NCI-H460 (cell line): ENCODE measurements at places on chromosomes 4 and X. TPM values are rescaled to one million over a fixed set of nuclear protein-coding genes. Genes with fewer than 3 reads are reported as not detected.

RNF150 gene
- 0.35 and 0.40 TPM in 2 replicates for total RNA-seq

SMIM14 gene
- total RNA-seq: 28.3 and 40.1 TPM in 2 replicates

CLDN22 gene
- not detected in 2 replicates for total RNA-seq

FRMPD3 gene
- not detected in 2 replicates for total RNA-seq

ARMCX1 gene
- total RNA-seq: 0.05 TPM in 1 of 2 replicates, not detected in the other

KLHL13 gene
- total RNA-seq: 2.7 and 5.3 TPM in 2 replicates

H2BW1 gene
- not detected in 2 replicates for total RNA-seq

PIN4 gene
- 45.1 and 50.8 TPM in 2 replicates for total RNA-seq

DNA sequence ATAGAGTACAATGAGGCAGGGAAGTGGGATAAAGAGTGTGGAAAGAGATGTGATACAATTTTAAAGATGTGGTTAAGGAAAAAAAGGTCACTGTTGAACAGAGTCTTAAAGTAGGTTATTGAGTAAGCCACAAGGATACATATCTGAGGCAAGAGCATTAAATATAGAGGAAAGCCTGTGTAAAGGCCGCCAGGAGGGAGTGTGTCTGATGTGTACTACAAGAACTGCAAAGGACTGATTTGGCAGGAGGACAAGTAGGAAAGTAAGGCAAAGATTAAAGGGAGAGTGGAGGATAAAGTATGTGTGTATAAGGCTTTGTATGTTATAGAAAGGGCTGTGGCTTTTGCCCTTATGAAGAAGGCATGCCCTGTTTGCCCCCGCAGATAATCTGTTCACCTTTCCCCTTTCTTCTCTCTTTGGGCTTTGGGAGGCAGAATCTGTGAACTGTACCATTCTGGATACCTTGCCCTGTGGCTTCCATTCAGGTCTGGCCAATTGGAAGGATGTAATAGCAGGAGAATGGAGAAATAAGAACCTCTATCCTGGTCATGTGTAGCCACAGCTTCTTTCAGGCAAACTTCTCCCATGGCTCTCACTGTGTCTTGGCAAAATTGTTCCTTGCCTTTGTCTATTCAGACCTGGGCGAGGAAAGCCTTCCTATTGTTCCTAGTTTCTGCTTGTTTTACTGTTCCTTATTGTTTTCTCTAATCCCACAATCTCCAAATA lies 68.9 kb upstream of the FAM47B start:
- DNase-seq: no peak

- no peak for DNase-seq
Measured at GRCh38 chr4:128917781-128918180, 108.3 kb downstream of the JADE1 start.

DNA sequence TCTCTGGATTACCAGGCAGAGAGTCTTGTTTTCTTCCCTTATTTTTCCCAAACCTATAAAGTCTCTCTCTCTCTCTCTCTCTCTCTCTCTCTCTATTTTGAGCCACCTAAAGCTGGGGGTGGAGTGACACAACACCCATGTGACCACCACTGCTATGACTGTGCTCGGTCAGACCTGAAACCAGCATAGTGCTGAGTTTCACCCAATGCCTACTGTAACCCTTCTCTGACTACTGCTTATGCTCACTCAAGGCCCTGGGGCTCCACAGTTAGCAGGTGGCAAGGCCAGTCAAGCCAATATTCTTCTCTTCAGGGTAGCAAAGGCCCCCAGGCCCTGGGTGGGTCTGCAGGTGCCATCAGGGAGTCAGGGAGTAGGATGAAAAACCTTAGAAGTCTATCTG lies 114.7 kb upstream of the ARMCX2 start:
- DNase-seq: no peak

DNA sequence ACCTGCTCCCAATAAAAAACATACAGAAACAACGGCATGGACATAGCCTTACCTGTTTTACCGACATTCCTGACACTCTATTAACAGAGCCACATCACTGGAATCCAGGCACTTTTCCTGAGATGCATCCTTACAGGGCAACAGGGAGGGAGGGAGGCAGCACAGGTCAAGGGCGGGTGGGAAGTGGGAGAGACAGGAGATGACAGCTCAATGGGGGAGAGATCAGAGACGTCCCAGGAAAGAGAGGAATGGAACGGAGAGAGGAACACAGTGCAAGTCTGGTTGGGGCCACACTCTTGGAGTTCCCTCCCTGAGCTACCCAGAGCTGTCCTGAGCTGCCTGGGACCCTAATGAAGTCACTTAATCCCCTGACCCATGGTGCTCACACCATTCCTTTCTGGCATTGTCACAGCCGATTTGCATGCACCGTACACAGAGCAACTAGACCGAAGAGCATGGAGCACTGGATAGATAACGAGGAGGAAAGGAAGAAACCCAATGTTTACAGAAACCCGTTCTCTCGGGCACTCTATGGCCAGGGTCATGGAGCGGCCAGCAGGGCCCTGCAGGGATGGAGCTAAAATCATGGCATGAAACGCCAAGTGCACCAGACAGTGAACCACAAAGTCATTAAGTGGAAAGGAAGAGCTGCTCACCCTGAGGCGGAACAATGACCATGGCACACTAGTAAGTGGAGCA lies 93.1 kb downstream of the NSUN7 start:
- DNase-seq: no peak

DNA sequence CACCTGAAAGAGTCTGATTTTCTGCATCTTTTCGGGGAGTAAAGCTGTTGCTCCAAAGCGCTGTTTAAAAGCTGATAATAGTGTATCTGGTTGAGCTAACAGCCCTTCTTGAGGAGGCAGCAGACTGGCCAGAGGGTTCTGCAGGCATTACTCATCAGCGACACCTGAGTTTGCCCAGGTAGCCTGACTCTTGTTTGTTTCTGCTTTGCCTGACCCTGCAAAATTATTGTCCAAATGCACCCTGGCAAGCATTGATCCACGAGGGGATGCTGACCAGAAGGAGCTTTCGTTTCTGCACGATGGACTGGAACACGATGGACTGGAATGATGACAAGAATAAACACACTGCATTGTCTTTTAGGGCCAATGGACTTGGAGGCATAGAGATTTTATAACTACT lies 6.2 kb downstream of the CD99 start:
- DNase-seq: no peak

- no peak for DNase-seq
Measured at GRCh38 chr4:146398896-146399445, 122.8 kb downstream of the SLC10A7 start.

DNA sequence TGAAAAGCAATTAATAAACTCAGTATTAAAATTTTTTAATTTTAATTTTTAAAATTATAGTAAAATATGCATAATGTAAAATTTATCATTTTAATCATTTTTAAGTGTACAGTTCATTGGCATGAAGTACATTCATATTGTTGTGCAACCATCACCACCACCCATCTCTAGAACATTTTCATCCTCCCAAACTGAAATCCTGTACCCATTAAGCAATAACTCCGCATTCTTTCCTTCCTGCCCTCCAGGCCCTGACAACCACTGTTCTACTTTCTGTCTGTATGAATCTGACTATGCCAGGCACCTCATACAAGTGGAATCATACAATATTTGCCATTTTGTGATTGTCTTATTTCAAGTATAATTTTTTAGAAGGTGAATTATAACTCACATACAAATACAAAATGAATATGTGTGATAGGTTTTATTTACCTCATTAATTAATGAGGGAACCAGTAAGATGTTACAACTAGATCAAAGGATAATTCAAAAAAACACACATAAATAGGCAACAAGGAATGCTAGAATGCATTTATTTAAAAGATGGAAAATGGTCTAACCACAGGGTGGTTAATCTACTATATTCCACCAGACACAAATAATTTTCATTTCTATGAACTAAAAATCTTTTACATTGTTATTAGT lies 13.1 kb upstream of the AFF1 start:
- DNase-seq: no peak

GRCh38 chr4:163467082-163467770 lies 6.3 kb downstream of the TKTL2 start:
- no peak for DNase-seq

- no peak for DNase-seq
Measured at GRCh38 chr4:140874056-140874455, 117.9 kb upstream of the TBC1D9 start.

GRCh38 chr4:38623260-38623659 lies 40.7 kb upstream of the KLF3 start:
- no peak for DNase-seq

- DNase-seq: no peak
Measured at GRCh38 chr4:52993771-52994170, 131.7 kb downstream of the RASL11B start.

DNA sequence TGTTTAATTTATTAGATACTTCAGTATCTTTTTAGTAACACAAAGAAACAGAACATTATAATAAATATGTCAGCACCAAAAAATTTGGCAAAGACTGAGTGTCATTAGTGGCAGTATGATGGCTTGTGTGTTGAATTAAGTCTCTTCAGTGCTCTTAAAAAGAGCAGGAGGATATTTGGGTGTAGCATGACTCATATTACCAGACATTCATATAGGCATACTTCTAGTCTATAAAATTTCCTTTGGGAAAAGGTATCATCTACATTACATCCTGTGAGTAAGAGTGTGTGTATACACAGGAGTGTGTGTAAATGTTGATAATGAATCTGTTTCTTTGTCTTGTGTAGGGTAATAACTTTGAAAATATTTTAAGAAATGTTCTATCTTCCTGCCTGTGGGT lies 135.7 kb downstream of the CNKSR2 start:
- no peak for DNase-seq

DNA sequence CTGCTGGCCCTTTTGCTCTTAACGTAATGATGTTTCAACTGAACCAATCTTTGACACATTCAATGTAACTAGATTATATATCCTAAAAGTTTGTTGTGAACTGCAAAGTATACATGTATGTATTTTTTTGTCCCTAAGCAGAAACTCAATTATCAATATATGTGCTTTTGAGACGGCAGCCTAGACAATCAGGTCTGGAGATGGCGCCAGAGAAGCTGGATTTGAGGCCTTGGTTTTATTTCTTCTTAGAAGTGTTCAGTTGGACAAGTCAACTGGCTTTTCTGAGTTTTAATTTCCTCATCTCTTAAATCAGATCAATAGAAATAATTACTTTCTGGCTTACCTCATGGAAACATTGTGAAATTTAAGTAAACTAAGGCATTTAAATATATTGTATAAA lies 62.5 kb downstream of the DCAF8L1 start:
- DNase-seq: no peak

GRCh38 chr4:163731071-163731470 lies 236.6 kb downstream of the TMA16 start:
- DNase-seq: no peak

DNA sequence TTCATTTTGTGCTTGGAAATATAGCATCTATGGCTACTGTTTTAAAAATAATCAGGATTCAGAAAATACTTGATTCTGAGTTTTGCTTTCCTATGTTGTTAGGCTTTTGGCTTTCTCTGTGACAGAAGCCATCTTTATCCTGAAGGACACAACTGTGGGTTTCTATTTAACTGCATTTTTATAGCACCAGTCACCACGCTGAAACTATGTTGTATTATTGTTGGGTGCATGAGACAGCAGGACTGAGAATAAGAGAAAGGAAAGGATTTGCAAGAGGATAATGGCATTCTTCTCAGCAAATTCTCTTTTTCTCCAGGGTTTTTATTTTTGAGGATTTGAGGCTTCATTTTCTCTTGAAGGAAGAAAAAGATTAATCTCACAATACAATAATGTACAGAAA lies 10.1 kb upstream of the NEUROG2 start:
- no peak for DNase-seq

DNA sequence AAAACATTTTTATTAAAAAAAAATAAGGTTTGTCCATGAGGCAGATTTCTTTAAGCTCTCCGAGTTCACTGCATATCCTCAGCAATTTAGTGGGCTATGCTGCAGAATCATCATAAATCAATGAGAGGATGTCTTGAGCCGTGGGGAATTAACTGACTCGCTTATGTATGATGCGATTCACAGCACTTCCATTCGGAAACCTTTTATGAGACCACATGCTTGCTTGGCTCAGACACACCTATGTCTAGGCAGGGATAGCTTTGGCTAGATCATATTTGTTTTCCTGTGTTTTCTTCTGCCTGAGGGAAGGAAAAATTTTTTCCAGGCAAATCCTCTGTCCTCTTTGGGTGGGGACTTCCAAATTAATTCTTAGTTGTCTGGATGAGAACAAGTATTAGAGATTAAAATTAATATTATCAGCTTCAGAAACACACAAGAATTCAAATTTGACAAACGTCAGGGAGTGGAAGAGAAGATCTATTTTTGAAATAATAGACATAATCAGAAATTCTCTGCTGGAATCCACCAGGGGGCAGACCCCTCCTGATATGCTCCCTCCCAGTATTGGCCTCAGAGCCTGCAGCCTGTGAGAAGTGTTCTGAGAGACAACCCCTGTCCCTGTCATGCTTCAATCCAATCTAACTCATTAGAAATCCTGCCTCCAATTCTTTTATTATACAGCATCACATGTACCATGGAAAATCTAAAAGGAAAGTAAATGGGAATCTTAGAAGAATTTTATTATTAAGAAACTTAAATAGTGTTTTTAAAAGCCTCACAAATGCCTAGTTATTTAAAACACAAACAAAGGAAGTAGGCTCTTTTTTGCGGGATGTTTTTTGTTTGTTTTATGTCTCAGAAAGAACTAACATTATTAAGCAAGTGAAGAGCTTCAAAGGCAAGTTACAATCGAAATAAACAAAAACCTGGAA lies 345.1 kb upstream of the TACR3 start:
- DNase-seq: peak; percentile 22

DNA sequence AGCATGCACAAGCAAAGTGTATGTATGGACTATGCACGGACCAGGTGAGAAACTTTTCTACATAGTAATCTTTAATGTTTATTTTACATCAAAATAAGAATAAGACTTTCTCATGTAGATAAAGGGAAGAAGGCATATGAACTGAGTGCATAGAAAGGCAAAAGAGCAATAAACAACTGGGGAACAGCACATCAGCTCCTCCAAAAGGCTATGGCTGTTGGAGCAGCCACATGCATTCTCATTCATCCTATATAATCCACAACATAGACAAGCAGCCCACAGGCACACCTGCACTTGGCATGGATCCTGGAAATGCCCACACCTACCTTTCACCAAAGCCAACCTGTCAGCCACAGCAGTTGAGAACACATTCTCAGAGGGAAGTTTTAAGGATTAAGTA lies 586.9 kb upstream of the INTU start:
- no peak for DNase-seq

DNA sequence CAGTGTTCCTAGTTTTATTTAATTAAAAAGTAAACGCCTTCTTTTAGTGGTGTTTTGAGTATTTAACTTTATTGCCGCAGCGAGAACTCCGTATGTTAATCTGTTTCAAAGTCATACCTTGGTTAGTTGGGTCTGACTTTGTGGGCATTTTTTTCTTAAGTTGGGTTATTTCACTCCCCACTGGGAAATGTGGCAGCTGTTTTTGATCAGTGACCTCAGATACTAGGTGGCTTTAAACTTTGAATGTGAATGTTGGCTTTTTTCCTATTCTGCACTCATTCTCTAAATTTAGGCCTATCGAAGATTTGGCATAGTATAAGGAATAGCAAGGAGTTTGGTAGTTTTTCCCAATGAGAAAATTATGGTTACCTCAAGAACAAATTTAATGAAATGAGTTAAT lies 85.9 kb downstream of the FIP1L1 start:
- no peak for DNase-seq

DNA sequence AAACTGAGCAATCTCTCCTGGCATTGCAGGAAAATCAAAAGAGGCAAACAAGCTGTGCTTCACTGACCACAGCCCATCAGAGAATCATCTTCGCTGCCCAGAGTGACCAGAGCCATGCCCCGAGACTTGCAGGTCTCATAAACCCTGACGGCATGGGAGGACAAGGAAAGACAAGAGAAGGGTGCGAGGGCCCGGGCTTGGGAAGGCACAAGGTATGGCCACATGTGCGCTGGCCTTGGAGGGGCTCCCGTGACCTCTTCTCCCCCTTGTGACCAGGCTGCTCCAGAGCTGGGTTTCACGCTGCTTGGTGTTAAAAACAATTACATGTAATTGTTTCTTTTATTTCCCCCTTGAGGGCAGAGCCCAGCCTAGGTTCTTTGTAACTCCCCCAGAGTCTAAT lies 20.8 kb downstream of the DCTD start:
- no peak for DNase-seq
